ENCODE measurements at places on chromosomes 1 and 21.

GRCh38 chr1:51578383-51579109 is 38.3 kb upstream of the OSBPL9 start:
- no peak for DNase-seq

- peak; percentile 17 for DNase-seq
Measured at GRCh38 chr1:116667575-116668105, at the start of gene IGSF3. Gene IGSF3 (minus strand): TSS chr1:116667733. CDS start chr1:116666326, 1,407 bp downstream.

- DNase-seq = no peak
Measured at GRCh38 chr1:237201155-237201554, 159.2 kb downstream of the RYR2 start.

DNA sequence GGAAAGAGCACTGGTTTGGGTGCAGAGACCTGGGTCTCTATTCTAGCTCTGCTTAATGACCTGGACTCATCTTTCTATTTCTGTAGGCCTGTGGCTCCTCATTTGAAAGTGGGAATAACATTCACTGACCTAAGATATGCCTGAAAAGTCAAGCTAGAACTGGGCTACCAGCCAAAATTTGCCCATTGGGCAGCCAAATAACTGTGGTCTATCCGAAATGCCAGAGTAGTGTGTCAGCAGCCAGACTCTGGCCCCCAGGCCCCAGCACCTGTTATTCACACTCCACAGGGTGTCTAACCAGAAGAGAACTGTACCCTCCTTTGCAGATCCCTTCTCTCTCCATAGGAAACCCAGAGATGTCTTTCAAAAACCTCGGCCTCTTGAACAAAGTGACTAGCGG is 12.6 kb downstream of the DAB1 start:
- no peak for DNase-seq

DNA sequence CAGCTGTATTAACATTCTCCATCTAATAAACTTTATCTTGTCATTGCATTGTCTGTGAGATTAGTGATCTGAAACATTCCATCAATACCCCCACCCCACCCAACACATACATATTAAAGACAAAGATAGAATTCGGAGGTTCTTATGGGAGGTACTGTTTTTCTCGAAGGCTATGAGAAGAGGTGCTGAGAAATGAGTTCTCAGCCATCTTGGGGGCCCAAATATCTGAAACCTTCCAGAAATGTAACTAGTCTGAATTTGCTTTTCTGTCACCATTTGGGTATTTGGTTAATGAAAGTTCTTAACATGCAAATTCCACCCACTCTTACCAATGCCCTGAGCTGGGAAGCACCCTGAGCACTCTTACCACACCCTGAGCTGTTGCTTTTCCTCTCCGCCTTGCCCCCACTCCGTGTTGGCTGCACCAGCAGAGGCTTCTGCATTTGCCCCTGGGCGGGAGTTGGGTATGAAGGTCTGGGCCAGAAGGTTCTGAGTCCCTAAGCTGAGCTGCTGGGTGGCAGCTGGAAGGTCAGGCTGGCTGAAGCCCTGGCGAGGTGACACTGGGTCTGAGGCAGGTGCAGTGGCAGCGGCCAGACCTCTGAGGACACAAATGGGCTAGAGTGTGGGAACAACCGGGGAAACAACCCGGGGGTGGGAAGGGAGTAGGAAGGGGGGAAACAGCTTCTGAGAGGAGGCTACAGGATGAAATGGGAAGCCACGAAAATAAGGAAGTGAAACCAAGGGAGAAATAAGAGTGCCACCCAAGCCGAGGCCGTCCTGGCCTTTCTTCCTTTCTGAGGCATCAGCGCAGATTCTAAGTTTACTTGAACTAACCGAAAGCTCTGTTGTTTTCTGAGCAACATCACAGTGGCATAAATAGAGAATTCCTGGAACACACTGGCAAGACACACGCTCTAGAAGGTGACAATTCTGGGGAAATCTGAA is 26.3 kb upstream of the IER5 start:
- no peak for DNase-seq
